ENCODE measurements at places on chromosomes 4 and X. TPM values are rescaled to one million over a fixed set of nuclear protein-coding genes. Genes with fewer than 3 reads are reported as not detected.

GRCh38 chrX:5650904-5651303 lies 577.8 kb downstream of the NLGN4X start:
- H3K36me3 ChIP-seq = no peaks in the 10 kb centered on the region
- no peak for DNase-seq
- H3K27ac ChIP-seq = no peak overlapping the region
- no peaks in the 10 kb centered on the region for H3K4me1 ChIP-seq
- H3K27me3 ChIP-seq = no peaks in the 10 kb centered on the region

The POLR2B gene
- 108 TPM for total RNA-seq

DNA sequence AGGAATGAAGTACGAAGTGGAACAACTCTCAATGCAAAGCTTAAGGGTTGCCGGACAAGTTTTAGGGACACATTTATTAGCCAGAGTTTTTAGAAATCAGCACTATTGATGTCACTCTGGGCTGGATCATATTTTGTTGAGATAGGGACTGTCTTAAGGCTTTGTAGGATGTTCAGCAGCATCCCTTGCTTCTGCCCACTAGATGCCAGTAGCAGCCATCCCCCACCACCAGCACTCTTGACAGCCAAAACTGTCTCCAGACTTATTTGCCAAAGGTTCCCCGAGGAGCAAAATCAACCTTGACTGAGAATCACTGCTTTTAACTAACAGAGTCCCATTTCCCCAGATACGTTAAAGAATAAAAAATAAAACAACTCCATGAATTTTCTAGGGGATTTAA lies 1497.3 kb downstream of the STIM2 start:
- no peaks in the 10 kb centered on the region for H3K36me3 ChIP-seq
- no peaks in the 10 kb centered on the region for H3K27me3 ChIP-seq
- DNase-seq = no peak
- H3K27ac ChIP-seq = no peak overlapping the region
- H3K4me1 ChIP-seq = no peaks in the 10 kb centered on the region
- no peak overlapping the region for H3K4me3 ChIP-seq

- H3K27ac ChIP-seq = no peak overlapping the region
- no peaks in the 10 kb centered on the region for H3K36me3 ChIP-seq
- H3K27me3 ChIP-seq = no peaks in the 10 kb centered on the region
- H3K4me3 ChIP-seq = no peak overlapping the region
- DNase-seq = no peak
- H3K4me1 ChIP-seq = peaks cover 3% of the 10 kb centered on the region
Observed at GRCh38 chr4:146338512-146338911, 124.2 kb downstream of the REELD1 start.

GRCh38 chr4:151896880-151897279 lies 136.1 kb upstream of the GATB start:
- no peak for DNase-seq
- no peak overlapping the region for H3K4me3 ChIP-seq
- H3K27me3 ChIP-seq = no peaks in the 10 kb centered on the region
- H3K4me1 ChIP-seq = no peaks in the 10 kb centered on the region
- no peak overlapping the region for H3K27ac ChIP-seq
- no peaks in the 10 kb centered on the region for H3K36me3 ChIP-seq

DNA sequence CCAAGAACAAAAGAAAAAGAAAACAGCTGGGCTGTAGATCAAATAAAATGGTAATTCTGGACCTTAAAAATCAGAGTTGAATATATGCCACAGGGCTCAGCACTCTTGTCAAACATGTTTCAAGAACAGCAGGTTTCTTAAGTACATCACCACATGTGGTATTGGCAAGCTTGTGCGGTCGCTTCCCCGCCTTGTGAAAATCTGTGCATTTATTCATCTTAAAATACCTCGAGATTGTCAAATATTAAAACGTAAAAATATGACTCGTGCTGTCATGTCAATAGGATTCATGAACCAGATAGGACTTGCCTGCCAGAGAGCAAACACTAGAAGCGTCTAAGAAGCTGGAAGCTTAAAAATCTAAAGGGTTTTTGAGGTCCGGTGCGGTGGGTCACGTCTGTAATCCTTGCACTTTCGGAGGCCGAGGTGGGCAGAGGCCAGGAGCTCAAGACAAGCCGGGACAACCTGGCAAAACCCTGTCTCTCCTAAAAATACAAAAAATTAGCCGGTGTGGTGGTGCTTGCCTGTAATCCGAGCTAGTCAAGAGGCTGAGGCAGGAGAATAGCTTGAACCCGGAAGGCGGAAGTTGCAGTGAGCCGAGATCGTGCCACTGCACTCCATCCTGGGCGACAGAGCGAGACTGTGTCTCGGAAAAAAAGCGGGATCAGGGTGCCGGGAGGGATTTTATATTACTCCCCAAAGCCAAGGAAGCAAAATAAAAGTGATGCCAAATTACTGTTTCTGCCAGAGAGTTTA lies 40.2 kb upstream of the TMEM154 start:
- no peak for DNase-seq
- H3K4me3 ChIP-seq = no peak overlapping the region
- H3K27ac ChIP-seq = no peak overlapping the region
- peaks cover 3% of the 10 kb centered on the region for H3K27me3 ChIP-seq
- H3K36me3 ChIP-seq = peaks cover 3% of the 10 kb centered on the region

GRCh38 chr4:82900411-82901182 lies at the start of gene THAP9:
THAP9 (plus strand) TSS chr4:82900735; CDS start chr4:82900803, 68 bp downstream.
- H3K4me3 ChIP-seq = no peak within 1 kb of the TSS
- no peaks in the 10 kb centered on the region for H3K27me3 ChIP-seq
- no peak within 1 kb of the TSS for H3K27ac ChIP-seq
- H3K36me3 ChIP-seq = peaks cover 10% of the 10 kb centered on the region

DNA sequence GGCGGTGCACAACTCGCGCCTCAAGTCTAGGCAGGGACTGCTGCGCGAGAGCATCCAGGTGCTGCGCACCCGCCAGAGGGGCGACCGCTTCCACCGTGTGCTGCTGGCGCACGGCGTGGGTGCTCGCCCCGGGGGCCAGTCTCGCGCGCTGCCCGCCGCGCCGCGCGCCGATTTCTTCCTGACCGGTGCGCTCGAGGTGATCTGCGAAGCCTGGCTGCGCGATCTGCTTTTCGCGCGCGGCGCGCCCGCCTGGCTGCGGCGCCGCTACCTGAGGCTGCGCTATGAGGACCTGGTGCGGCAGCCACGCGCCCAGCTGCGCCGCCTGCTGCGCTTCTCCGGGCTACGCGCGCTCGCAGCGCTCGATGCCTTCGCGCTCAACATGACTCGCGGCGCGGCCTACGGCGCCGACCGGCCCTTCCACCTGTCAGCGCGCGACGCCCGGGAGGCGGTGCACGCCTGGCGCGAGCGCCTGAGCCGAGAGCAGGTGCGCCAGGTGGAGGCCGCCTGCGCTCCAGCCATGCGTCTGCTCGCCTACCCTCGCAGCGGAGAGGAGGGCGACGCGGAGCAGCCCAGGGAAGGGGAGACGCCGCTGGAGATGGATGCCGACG lies 1.3 kb downstream of the CHST7 start:
- peak overlapping the region; percentile 60 for H3K27ac ChIP-seq
- H3K4me1 ChIP-seq = peaks cover 49% of the 10 kb centered on the region
- H3K27me3 ChIP-seq = no peaks in the 10 kb centered on the region
- peaks cover 9% of the 10 kb centered on the region for H3K36me3 ChIP-seq
- DNase-seq = peak; percentile 71
- peak overlapping the region; percentile 77 for H3K4me3 ChIP-seq

- H3K36me3 ChIP-seq = peaks cover 47% of the 10 kb centered on the region
- no peak for DNase-seq
- H3K4me3 ChIP-seq = no peak overlapping the region
- H3K27me3 ChIP-seq = no peaks in the 10 kb centered on the region
- no peak overlapping the region for H3K27ac ChIP-seq
Observed at GRCh38 chr4:47907089-47907646, 7.2 kb downstream of the NFXL1 start.

The CT45A2 gene
- not detected for total RNA-seq

The SCD5 gene
- 1.3 TPM for total RNA-seq

The CENPVL1 gene
- total RNA-seq = not detected

DNA sequence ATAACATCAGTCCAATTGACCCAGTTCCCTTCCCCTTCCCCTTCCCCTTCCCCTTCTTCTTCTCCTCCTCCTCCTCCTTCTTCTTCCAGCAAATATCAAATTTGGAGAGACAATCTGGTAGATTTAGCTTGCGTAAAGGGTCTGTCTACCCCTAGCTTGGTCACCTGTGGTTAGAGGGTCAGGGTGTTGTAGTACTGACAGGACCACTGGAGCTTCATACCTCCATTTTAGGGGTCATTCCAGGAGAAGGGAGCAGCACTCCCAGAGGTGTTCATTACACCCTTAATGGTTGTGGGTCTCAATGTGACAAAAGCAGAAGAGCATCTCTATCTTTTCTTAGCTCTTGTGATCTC lies 3.7 kb upstream of the FGB start:
- peaks cover 7% of the 10 kb centered on the region for H3K27me3 ChIP-seq
- no peak overlapping the region for H3K27ac ChIP-seq
- no peak overlapping the region for H3K4me3 ChIP-seq
- no peak for DNase-seq

GRCh38 chr4:22695917-22696316 lies 3.2 kb downstream of the GBA3 start:
- H3K4me1 ChIP-seq = no peaks in the 10 kb centered on the region
- no peak for DNase-seq
- H3K4me3 ChIP-seq = no peak overlapping the region
- H3K36me3 ChIP-seq = no peaks in the 10 kb centered on the region

DNA sequence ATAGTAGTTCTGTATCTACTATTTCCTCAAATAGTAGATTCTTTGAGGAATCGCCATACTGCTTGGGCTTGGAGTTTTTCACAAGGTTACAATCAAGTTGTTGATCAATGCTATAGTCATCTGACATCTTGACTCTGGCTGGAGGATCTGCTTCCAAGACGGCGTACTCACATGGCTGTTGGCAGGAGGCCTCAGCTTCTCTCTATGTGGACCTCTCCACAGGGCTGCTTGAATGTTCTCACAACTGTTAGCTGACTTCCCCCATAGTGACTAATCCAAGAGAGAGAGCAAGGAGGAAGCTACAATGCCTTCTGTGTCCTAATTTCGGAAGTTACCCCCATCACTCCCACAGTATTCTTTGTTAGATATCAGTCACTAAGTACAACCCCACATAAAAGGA lies 10.3 kb downstream of the EGFL6 start:
- no peak for DNase-seq
- no peaks in the 10 kb centered on the region for H3K4me1 ChIP-seq
- H3K4me3 ChIP-seq = no peak overlapping the region
- no peak overlapping the region for H3K27ac ChIP-seq

The FATE1 gene
- not detected for total RNA-seq

DNA sequence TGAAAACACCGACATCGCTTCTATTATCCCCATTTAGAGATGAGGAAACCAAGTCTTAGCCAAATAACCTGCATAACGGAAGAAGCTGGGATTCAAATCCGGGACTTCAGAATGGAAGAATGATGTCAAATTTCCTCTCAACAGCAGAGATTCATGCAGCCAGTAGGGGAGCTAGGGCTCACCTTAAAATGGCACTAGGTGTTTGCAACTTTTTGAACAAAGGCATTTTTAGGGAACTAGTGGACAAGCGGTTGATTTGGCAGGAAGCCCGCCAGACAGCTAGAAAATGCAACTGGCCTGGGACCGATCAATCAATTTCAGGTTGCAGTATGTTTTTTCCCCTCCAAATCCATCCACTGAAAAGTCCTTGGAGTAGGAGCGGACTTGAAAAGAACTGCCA lies 224.2 kb downstream of the PTTG2 start:
- peaks cover 8% of the 10 kb centered on the region for H3K4me1 ChIP-seq
- H3K27ac ChIP-seq = no peak overlapping the region
- DNase-seq = no peak
- no peaks in the 10 kb centered on the region for H3K27me3 ChIP-seq
- H3K36me3 ChIP-seq = no peaks in the 10 kb centered on the region

DNA sequence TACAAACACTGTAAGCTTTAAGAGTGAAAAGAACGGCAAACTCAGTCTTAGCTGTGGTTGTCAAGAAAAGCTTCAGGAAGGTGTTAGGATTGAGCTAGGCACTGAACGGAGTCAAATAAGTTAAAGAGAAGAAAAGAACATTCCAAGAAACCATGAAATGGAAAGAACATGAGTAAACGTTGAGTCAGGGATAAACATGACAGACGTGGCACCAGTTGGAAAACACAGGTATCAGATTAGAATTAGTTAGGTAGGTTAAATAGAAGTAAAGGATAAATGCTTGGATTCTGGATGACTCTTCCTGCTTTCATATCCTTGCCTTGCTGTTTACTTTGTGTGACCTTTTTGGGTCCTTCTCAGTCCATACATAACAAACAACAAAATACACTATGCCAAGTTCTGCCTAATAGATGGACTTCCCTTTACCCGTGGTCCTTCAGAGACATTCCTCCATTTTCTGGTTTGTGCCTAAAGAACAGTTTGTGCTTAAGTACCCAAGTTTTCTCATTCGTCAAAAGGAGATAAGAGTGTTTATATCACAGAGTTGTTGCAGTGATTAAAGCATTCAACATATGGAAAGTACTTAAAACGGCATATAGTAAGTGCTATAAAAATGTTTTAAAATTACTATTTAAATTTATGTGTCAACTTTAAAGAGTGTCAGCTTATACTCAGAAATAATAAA lies 446.9 kb downstream of the TMA16 start:
- H3K4me3 ChIP-seq = no peak overlapping the region
- H3K36me3 ChIP-seq = no peaks in the 10 kb centered on the region
- DNase-seq = no peak
- no peaks in the 10 kb centered on the region for H3K27me3 ChIP-seq

- H3K27me3 ChIP-seq = no peaks in the 10 kb centered on the region
- DNase-seq = no peak
- no peaks in the 10 kb centered on the region for H3K36me3 ChIP-seq
- no peaks in the 10 kb centered on the region for H3K4me1 ChIP-seq
Observed at GRCh38 chr4:93232883-93233282, 595.7 kb upstream of the ATOH1 start.

DNA sequence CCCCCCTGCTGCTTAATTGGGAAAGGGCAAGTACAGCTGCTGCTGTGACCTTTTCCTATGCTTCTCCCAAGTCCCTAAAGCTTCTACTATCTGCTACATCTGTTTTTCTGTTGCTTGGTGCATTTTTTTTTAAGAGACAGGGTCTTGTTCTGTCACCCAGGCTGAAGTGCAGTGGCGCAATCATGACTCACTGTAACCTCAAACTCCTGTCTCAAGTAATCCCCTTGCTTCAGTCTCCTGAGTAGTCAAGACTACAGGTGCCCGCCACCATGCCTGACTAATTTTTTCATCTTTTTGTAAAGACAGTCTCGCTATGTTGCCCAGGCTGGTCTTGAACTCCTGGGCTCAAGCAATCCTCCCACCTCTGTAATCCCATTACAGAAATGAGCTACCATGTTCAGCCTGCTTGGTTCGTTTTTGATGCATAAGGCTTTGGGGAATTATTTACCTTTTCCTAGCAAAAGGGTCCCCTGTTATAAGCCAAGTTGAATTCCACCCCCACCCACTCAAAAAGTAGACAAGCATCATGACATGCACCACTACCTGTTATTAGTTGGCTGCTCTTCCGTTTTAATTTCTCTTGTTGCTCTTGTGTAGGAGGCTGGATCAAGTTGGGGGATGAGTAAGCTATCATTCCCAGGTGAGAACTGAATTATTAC lies 39.6 kb downstream of the DGKK start:
- no peak overlapping the region for H3K27ac ChIP-seq
- no peak overlapping the region for H3K4me3 ChIP-seq
- DNase-seq = peak; percentile 4
- no peaks in the 10 kb centered on the region for H3K36me3 ChIP-seq
- H3K4me1 ChIP-seq = no peaks in the 10 kb centered on the region

The HMX1 gene
- not detected for total RNA-seq
